ENCODE measurements at places on chromosomes 1 and 21. TPM values are rescaled to one million over a fixed set of nuclear protein-coding genes. Genes with fewer than 3 reads are reported as not detected.

GRCh38 chr1:46510341-46510997, 20.8 kb downstream of the DMBX1 start:
- DNase-seq: peak; percentile 2
- no peak overlapping the region for H3K27ac ChIP-seq
- no peak overlapping the region for H3K4me3 ChIP-seq
- H3K36me3 ChIP-seq: no peaks in the 10 kb centered on the region
- H3K4me1 ChIP-seq: no peaks in the 10 kb centered on the region

TSSK3 gene
- total RNA-seq: not detected

GRCh38 chr1:1085171-1085841, 11.2 kb upstream of the RNF223 start:
- H3K4me3 ChIP-seq: no peak overlapping the region
- no peaks in the 10 kb centered on the region for H3K4me1 ChIP-seq
- DNase-seq: no peak

OBSCN gene
- total RNA-seq: 1,471 TPM

FAM78B gene
- total RNA-seq: 8.2 TPM

All from psoas muscle (tissue), 8 donors.